ENCODE measurements at places on chromosomes 7 and 10. TPM values are rescaled to one million over a fixed set of nuclear protein-coding genes. Genes with fewer than 3 reads are reported as not detected.

DNA sequence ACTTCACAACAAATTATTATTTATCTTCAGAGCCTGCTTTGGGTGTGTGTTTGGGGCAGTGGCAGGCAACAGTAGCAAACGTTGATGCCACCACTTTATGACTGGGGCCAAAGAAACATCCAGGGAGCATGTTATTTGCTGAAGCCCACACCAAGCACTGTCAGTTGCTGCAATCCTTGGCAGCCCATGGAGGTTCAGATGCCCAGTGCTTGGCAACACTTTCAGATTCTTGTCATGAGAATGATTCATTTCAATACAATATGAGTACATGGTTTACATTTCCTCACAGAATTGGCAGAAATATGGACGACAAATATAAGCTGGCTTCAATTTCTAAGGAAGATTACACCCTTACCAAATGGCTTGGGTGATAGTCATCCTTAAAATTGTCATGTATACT lies 46.5 kb upstream of the GLI3 start:
- no peak for DNase-seq

MCU gene
- 22.5 TPM for total RNA-seq

- no peak for DNase-seq
Measured at GRCh38 chr10:133231244-133231945, 1.4 kb downstream of the UTF1 start.

CPN1 gene
- not detected for total RNA-seq

- no peak for DNase-seq
Measured at GRCh38 chr10:44723619-44724325, 187.4 kb upstream of the TMEM72 start.

DNA sequence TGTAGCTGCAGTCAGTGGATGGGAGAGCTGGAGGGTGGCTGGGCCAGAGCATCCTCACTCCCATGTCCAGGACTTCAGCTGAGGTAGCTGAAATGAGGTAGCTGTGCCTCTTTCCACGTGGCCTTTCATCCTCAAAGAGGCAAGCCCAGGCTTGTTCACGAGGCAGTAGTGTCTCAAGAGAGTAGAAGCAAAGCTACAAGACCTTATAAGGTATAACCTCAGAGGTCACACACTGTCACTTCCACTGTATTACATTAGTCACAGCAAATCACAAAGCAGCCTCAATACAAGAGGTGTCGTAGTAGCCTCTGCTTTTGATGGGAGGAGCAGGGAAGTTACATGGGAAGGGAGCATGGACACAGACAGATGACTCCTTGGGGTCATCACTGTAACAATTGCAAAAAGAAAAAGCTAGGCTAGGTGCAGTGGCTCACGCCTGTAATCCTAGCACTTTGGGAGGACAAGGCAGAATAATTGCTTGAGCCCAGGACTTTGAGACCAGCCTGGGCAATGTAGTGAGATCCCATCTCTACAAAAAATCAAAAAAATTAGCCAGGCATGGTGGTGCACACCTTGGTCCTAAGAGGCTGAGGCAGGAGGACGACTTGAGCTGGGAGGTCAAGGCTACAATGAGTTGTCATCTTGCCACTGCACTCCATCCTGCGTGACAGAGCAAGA lies 97.5 kb downstream of the SKIDA1 start:
- DNase-seq, result no peak

DNA sequence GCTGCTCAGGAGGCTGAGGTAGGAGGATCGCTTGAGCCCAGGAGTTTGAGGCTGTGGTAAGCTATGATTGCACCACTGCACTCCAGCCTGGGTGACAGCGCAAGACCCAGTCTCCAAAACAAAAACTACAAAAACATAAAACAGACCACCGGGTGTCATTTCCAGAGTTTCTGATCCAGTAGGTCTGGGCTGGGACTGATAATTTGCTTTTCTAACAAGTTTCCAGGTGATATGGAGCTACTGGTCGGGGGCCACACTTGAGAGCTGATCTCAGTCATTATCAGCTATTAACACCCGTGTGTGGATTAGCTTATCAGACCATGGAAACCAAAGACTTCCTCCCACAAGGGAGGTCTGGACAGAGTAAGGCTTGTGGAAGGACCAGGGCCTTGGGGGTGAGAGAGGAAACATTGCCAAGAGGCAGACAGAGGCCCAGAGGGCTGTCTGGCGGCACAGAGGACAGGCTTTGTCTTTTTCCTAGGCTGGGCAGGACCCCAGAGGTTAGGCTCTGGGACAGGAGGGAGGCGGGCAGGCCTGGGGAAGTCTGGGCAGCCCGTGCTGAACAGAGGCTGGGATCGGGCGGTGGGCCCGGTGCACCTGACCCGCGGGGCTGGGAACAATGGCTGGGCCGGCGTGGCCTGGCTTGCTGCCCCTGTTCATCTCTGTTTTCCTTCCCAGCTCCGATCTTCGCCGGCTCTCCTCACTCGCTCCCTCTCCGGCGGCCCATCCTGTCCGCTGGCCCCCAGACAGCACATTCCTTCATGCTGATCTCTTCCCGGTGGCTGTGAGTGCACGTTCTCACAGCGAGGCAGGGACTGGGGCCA lies 25.2 kb downstream of the TMEM270 start:
- no peak for DNase-seq

DNA sequence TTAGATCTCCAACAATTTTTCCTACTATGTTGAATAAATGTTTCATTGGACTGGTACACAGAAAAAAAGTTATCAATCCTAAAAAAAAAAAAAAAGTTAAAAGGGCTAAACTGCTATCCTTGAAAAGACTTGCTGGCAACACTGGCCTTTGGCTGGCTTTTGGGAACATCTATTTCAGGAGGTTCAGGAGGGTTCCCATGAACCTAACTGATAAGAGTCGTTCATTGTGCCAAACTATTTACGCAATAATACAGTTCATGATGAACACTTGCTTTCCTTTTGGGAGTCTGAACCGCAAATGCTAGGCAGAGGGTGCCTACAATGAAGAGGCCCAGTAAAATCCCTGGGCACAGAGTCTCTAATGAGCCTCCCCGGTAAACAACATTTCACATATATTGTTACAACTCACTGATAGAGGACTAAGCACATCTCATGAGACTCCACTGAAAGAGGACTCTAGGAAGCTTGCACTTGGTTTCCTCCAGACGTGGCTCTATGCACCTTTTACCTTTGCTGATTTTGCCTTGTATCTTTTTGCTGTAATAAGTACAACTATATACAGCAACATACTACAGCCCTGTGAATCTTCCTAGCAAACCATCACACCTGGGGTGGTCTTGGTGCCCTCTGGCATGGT lies 45.0 kb downstream of the ZFAND4 start:
- DNase-seq, result no peak

Measured in glomerular endothelial cell (primary cell).